ENCODE measurements at places on chromosomes 3 and 15. TPM values are rescaled to one million over a fixed set of nuclear protein-coding genes. Genes with fewer than 3 reads are reported as not detected.

Gene TP63
- 0.76 TPM for total RNA-seq

Gene LDHAL6B
- not detected for total RNA-seq

Gene C3orf85
- not detected for total RNA-seq

Gene FBXO40
- not detected for total RNA-seq

Gene ADAM10
- 93.0 TPM for total RNA-seq

Gene CHRM5
- not detected for total RNA-seq

Gene RYR3
- not detected for total RNA-seq

Gene MAP2K5
- 17.9 TPM for total RNA-seq

Gene SAMMSON
- total RNA-seq = not detected

Gene GRK7
- 0.09 TPM for total RNA-seq

Gene LYSMD4
- 4.2 TPM for total RNA-seq

DNA sequence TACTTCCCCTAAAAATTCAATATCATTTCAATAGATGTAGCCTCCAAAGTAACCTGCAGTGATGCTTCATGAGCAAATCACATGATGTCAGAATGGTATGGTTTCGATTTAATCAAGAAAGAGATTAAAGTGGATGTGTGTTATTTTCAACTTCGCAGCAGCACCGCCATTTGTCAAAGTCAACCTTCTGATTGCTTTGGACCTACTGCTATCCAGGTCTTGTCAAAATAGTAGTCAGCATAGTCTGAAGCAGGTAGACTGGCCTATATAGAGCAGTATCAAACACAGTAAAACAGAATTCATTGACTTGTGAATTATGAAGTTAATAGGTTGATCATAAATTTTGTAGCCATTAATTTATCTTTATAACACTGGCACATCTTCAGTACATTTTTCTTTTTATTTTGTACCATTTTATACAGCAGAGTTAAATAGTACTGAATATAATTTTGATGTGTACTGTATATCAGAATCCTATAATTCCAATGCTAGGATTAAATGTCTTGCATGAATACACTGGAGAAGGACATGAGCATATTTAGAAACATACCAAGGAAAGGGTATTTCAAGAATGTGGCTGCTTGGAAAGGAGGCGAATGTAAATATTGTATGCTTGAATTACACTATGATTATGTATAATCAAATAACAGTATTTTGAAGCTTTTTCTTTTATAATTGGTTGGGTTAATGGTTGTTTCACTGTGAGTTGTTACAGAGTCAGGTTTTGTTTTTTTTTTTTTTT lies 79.6 kb downstream of the CDIN1 start:
- ATAC-seq = no peak

- no peak for ATAC-seq
Observed at GRCh38 chr15:101505610-101506337, 16.3 kb upstream of the PCSK6 start.

- no peak for ATAC-seq
Observed at GRCh38 chr3:38696034-38696433, 46.5 kb upstream of the SCN5A start.

DNA sequence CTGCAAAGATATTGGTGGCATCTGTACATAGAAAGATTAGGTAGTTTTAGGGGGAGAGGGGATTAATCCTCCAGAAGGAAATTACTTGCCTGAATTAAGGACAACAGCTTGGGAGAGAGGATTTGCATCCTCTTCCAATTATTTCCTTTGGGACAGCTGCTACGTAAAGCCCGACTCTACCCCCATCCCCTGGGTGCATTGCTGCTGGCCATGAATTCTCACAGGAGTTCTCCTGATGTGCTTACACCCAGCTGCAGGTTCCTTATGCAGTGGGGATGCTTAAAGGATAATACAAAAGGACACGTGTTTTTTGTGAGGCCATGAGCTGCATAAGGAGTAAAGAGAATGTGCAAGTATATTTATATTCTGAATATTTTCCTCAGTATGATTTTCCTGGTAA lies 132.3 kb downstream of the VPS8 start:
- ATAC-seq = no peak

DNA sequence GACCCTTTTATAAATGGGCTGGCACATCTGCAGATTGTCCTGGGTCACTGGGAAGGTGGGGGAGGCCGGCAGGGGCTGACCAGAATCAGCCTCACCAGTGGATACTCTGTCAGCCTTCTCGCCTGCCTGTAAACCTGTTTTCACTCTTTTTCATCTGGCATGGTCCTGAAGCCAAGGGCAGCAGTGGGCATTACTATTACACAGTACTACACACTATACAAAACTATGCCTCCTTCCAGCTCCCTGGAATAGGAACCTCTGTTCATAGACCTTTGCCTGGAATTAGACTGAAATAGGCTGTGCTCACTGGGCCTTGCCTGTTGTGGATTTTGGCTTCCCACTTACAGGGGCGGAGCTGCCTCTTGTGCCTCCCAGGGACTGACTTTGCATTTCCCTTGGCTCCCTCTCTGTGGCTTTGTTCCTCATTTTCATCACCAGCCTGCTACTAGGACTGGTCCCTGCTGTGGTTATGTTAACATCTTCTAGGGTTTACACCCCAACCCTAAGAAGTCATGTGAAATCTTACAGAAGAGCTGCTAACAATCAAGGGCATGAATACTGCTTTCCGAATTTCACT lies 120.7 kb downstream of the FNDC3B start:
- no peak for ATAC-seq

DNA sequence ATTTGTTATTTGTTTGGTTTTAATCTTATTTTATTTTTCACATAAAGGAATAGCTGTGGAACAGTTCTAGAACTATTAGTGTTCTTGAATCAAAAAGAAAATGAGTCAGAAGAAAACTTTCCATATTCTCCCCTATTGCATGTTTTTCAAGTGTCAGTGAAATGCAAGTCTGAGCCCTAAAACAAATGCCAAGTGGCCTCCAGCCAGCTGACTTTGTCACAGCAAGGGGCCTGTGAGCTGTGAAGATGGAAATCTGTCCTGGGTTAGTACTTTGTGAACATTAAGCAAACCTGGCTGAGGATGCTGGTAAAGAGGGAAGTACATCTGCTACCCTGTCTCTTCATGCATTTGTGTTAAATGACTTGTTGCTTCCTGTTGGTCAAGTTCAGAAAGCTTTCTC lies 14.2 kb downstream of the LRRC49 start:
- ATAC-seq = no peak

- no peak for ATAC-seq
Observed at GRCh38 chr3:46860017-46860809, 3.0 kb downstream of the MYL3 start.

DNA sequence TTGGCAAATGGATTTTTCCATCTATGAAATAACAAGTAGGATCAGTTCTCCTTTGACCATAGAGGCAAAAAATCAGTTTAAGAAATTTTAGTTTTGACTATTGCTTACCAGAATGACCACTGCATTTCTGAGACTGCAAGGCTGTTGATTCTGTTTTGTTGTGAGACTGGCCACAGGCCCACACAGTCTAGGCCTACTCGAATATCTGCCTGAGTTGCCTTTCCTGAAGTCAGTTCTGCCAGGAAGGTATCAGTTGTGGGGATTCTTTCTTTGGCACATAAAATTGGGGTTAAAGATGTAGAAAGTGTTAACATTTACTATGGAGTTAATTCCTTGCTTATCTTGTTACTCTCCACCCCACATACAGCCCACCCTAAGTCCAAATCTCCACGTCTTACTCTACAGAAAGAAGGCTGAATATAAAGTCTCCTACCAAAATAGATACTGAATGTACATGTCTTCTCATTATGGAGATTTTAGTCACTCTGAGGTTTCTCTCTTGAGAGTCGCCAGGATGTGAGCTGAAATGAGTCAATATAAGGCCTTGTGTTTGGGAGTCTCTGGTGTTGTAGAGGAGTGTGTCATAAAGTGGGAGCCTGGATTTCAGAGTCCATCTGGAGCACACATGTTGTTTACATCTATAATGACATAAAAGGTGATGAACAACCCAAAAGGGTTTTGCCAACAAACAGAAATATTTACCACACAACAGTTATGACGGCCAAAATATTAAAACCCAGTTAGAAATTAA lies 45.0 kb upstream of the WWTR1 start:
- ATAC-seq = peak; percentile 76

DNA sequence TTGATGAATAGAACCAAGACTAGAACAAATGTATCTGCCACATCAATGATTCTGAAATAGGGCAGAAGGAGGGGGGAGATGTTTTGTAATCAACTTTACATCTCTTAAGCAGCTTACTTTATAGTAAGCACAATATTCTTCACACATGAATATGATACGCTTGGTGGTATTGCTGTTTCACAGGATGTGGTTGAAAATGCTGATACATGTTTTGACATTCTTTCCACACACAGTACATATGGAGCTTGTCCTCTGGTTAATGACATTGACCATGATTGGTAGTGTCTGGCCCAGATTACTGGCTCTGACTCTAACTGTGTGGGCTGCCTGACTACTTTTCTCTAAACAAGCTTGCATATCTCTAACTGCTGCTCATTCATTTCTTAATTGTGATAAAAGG lies 168.9 kb downstream of the KLHL25 start:
- peak; percentile 86 for ATAC-seq

DNA sequence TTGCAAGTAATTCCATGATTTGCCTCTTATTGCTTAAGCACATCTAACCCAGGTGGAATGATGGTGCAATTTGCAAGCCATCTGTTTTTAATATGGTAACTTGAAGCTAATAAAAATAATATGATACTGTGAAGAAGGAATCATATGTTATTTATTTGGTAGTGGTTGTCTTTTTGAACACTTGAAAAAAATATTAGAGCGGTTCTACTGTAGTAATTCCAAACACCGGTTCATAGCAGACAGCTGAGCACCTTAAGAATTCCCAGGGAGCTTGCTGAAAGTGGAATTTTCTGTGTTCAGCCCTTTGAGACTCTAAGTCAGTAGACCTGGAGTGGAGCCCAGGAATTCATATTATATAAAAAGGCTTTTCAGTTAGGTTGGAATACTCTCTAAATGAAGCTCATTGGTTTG lies 687.4 kb downstream of the EDEM1 start:
- ATAC-seq = no peak

DNA sequence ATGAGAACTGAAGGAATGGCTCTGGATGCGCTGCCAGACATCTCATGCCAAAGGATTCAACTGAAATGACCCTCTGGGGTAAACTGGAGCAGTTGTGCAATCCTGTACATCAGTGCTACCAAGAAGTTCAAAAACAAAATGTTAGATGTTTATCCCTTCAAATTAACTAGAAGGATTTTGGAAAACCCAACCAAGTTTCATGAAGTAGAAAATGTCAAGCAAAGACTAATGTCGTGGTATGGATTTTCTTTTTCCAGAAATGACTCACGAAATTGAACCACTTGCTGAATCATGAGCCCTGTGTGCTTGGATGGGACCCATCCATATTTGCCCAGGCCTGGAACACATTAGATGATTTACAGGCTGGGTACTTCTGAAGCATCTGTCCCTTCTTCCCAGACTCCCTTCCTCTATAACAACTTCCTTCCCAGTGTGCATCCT lies 101.6 kb downstream of the LRTM1 start:
- no peak for ATAC-seq

DNA sequence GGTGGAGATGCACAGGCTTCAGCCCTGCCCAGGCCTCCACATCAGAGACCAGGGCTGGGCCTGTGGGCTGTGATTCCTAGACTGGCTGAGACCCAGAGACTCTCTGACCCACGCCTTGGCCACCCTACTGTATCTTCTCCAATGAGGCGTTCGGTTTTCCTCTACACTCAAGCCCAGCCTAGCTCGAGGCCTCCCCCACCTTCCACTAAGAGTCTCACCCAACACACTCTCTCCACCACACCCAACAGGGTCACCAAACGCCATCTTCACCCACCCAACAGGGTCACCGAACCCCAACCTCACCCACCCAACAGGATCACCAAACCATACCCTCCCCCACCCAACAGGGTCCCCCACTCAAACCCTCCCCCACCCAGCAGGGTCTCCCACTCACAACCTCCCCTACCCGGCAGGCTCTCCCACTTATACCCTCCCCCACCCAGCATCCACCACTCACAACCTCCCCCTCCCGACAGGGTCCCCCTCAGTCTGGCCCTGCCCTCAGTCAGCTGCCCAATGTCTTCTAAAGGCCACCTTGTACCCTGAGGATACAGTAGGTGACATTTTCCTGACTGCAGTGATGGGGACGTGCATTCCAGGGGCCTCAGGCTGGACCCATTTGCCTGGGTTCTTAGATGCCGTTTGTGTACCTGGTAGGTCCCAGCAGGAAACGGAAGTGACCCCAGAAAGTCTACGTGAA lies 20.4 kb downstream of the CFAP100 start:
- no peak for ATAC-seq

DNA sequence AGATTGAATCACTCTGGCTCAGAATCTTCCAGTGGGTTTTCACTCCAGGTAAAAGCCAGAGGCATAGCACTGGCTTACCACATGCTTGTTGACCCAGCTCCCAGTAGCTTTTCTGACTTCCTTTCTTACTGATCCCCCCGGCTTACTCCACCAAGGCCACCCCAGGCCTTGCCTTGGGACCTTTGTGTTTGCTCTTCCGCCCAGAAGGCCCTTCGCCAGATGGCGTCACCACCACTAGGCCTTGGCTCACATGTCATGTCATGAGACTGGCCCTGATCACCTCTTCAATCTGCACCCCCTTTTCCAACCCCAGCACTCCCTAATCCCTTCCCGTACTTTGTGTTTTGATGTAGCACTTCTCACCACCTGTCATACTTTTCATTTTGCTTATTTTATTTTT lies 98.5 kb upstream of the UMPS start:
- ATAC-seq = no peak

- no peak for ATAC-seq
Observed at GRCh38 chr15:36294359-36294758, 285.1 kb upstream of the CDIN1 start.

- ATAC-seq = no peak
Observed at GRCh38 chr3:128174675-128175590, 21.7 kb downstream of the EEFSEC start.

- peak; percentile 54 for ATAC-seq
Observed at GRCh38 chr3:27800261-27800660, 78.1 kb upstream of the EOMES start.

DNA sequence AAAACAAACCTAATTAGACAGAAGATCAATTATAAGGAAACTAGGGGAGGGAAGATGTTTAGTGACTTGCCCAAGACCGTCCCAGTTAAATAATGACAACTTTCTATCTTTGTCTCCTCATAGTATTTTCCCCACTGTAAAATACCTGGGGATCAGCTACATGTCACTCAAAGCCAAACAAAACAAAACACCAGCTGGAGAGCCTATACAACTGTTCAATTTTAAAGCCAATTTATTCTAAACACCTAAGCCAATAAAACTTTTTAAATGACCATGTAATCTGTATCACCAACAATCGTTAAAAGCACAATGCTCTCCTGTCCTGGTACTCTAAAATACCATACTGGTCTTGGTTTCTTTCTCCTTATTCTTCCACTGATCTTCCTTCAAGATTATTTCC lies 168.4 kb downstream of the STAG1 start:
- ATAC-seq = no peak

DNA sequence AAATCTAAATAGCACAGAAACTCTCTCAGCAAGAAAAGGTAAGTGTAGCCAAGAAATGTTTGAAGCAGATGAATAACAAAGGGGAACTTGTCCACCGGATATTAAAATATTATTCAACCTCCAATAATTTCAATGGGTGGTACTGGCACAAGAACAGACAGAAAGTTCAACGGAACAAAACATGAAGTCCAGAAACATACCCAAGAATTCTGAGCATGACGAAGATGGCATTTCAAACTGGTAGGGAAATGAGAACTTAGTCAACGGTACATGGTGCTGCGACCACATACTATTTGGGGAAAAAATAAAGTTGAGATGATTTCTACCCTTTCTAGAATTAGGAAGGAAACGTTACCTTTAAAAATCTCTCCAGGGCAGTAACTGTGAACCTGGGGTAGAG lies 5.5 kb downstream of the CHSY1 start:
- ATAC-seq = peak; percentile 43
